ENCODE measurements at places on chromosomes 3 and 15.

DNA sequence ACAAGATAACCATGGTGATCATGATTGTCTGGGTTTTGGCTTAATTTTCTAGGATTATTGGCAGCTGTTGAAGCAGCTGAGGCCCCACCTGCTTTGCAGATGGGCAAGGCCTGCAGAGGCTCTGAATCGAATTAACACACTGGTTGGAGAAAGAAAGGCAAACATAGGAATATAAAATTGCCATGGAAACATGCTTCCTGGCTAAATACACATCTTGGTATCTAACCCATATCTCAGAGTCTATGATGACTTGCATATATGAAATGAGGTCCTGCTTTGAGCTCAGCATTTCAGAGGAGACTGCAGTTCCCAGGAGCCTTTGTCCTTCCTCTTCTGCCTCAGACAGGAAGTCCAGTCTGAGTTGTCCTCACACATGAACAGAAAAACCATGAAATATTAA is 24.3 kb upstream of the SV2B start:
- H3K27ac ChIP-seq: no peak overlapping the region
- DNase-seq: no peak
- H3K27me3 ChIP-seq: peaks cover 5% of the 10 kb centered on the region
- H3K4me1 ChIP-seq: no peaks in the 10 kb centered on the region
- H3K4me3 ChIP-seq: no peak overlapping the region

DNA sequence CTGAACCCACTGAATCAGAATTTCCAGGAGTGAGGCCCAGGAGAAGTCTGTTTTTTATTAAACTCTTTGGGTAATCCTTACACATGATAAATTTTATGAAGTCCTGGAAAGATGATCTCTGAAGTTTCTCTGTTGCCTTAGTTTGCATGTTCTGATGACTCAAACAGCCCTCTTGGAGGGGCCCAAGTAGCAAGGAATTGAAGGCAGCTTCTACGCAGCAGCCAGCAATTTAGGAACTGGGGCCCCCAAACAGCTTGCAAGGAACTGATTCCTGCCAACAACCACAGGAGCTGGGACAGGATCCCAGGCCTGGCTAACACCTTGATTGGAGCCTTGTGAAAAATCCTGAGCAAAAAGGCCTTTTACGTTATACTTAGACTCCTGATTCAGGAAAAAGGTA is 5.4 kb upstream of the ACP3 start:
- no peak overlapping the region for H3K27ac ChIP-seq
- no peaks in the 10 kb centered on the region for H3K36me3 ChIP-seq
- no peaks in the 10 kb centered on the region for H3K4me1 ChIP-seq
- no peaks in the 10 kb centered on the region for H3K27me3 ChIP-seq
- no peak overlapping the region for H3K4me3 ChIP-seq

GRCh38 chr15:99366013-99366412 is 114.7 kb downstream of the LRRC28 start:
- no peaks in the 10 kb centered on the region for H3K27me3 ChIP-seq
- no peaks in the 10 kb centered on the region for H3K36me3 ChIP-seq

DNA sequence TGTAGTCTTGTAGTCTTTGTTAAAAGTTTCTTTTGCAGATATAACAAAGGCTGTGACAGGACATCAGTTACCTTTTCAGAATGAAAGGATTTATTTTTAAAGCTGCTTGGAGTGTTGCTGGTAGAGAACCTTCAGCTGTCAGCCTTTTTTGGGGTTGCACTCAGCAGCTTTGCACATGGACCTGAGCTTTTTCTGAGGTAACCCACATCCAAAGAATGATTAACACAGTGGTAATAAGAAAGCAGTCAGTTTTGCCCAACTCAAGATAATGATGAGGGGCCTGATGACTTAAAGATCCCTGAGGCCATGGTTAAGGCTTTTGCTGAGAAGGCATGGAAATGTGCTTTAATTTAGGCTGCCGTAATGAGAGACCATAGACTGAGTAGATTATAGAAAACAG is 1042.7 kb downstream of the PLOD2 start:
- H3K36me3 ChIP-seq: no peaks in the 10 kb centered on the region
- H3K4me1 ChIP-seq: no peaks in the 10 kb centered on the region
- no peak overlapping the region for H3K4me3 ChIP-seq
- no peaks in the 10 kb centered on the region for H3K27me3 ChIP-seq
- H3K27ac ChIP-seq: no peak overlapping the region

GRCh38 chr3:120506828-120507774 is 56.3 kb upstream of the FSTL1 start:
- peak overlapping the region; percentile 0 for H3K27ac ChIP-seq
- no peak overlapping the region for H3K4me3 ChIP-seq
- no peak for DNase-seq
- H3K27me3 ChIP-seq: no peaks in the 10 kb centered on the region

- no peaks in the 10 kb centered on the region for H3K4me1 ChIP-seq
- no peak overlapping the region for H3K27ac ChIP-seq
- H3K27me3 ChIP-seq: no peaks in the 10 kb centered on the region
These were observed 316.2 kb upstream of the UMPS start for GRCh38 chr3:124413989-124414598.

DNA sequence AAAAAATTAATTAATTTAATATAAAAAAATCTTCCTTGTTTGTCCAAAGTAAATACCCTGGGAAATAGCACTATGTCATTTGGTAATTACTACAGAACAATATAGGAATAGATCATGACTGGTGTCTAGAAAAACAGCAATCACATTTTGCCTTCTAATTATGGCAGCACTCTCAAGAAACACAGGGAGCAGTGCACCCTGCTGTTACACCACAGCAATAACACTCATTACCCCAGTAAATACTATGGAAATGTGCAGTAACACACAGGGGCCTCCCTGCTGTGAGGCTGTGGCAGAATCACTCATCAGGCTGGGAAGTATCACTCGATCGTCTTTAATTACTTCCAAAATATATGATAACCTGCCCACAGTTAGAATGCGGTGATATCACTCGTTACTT is 646.0 kb downstream of the TUSC7 start:
- H3K4me3 ChIP-seq: no peak overlapping the region
- H3K27ac ChIP-seq: no peak overlapping the region
- H3K36me3 ChIP-seq: no peaks in the 10 kb centered on the region
- no peaks in the 10 kb centered on the region for H3K4me1 ChIP-seq

GRCh38 chr3:25910997-25911396 is 121.1 kb downstream of the OXSM start:
- no peaks in the 10 kb centered on the region for H3K27me3 ChIP-seq
- H3K4me3 ChIP-seq: no peak overlapping the region
- no peaks in the 10 kb centered on the region for H3K36me3 ChIP-seq

DNA sequence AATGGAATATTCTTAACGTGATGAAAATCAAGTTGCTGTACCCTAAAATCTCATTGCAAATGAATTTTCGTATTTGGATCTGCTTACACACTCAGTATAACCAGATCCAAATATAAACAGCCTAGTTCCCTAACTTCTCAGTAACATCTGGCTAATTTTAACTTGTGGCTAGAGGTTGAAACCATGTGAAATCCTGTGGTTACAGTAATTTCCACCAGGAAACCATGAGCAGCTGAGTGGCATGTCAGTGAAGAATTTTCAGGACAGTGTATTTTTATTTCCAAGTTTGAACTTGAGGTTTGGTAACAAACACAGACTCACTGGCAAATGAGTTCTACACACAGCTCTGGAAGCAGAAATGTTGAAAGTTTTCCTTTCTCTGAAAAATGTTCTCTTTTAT is 754.1 kb downstream of the NR2F2 start:
- DNase-seq: no peak
- peaks cover 11% of the 10 kb centered on the region for H3K27me3 ChIP-seq
- H3K36me3 ChIP-seq: no peaks in the 10 kb centered on the region
- H3K27ac ChIP-seq: no peak overlapping the region
- no peak overlapping the region for H3K4me3 ChIP-seq
- no peaks in the 10 kb centered on the region for H3K4me1 ChIP-seq

DNA sequence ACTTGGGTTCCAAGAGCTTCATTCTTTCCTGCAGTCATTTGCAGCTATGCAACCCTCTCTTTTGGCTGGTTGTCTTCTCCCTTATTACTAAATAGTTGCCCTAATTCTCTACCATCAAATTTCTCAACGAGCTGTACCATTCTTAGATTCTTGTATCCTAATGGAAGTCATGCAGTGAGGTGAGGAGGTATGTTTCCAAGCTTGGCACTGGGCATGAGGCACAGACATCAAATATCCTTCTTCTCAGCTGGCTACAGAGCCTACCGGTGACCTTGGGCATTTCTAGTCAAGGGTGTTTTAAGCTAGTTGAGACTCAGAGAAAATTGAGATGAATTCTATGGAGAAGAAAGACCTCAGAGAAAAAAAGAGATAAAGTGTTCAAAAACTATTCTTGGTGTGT is 166.1 kb downstream of the RYR3 start:
- DNase-seq: no peak
- no peaks in the 10 kb centered on the region for H3K4me1 ChIP-seq
- no peak overlapping the region for H3K27ac ChIP-seq
- H3K4me3 ChIP-seq: no peak overlapping the region

DNA sequence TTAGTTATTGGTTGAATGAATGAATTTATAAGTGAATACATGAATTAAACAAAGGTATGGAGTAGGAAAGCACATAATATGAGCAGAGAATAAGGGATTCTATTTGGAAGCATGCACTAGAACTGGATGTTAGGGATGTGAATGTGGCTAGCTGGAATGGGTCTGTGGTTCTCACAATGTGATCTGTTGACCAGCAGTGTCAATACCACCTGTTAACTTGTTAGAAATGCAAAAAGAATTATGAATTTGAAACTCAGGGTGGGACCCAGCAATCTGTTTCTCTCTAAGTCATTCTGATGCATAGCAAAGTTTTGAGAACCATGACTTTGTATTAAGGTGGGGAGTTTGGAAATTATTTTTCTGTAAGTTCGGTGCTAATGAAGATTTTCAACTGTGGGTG is 41.0 kb upstream of the SATB1 start:
- H3K36me3 ChIP-seq: no peaks in the 10 kb centered on the region
- H3K27ac ChIP-seq: no peak overlapping the region
- DNase-seq: no peak
- H3K27me3 ChIP-seq: no peaks in the 10 kb centered on the region

- no peaks in the 10 kb centered on the region for H3K36me3 ChIP-seq
- no peaks in the 10 kb centered on the region for H3K4me1 ChIP-seq
- no peak overlapping the region for H3K4me3 ChIP-seq
- no peaks in the 10 kb centered on the region for H3K27me3 ChIP-seq
- no peak overlapping the region for H3K27ac ChIP-seq
- DNase-seq: no peak
These were observed 31.2 kb upstream of the MYO5C start for GRCh38 chr15:52326756-52327155.

GRCh38 chr3:32316976-32317375 is 74.7 kb upstream of the CMTM7 start:
- H3K27me3 ChIP-seq: no peaks in the 10 kb centered on the region
- DNase-seq: no peak
- H3K4me1 ChIP-seq: no peaks in the 10 kb centered on the region

DNA sequence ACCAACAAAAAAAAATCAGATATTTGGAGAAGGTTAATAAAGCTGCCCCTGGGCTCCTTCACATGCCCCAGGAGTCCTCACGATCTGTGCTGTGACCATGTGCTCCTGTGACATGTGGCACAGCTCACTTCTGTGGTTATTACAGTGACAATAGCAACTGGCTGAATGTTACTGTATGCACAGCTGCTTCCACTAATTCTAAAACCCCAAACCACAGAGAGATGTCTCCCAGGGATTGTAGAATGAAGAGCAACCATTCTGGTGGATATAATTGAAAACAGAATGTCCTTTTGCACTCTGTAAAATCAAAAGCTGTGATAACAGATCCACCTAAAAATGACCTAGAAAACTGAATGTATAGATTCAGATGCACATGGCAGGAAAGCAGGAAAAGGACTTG is 489.2 kb upstream of the CNTN4 start:
- DNase-seq: no peak
- H3K4me1 ChIP-seq: no peaks in the 10 kb centered on the region
- H3K27me3 ChIP-seq: no peaks in the 10 kb centered on the region
- H3K27ac ChIP-seq: no peak overlapping the region
- H3K36me3 ChIP-seq: no peaks in the 10 kb centered on the region
- H3K4me3 ChIP-seq: no peak overlapping the region

DNA sequence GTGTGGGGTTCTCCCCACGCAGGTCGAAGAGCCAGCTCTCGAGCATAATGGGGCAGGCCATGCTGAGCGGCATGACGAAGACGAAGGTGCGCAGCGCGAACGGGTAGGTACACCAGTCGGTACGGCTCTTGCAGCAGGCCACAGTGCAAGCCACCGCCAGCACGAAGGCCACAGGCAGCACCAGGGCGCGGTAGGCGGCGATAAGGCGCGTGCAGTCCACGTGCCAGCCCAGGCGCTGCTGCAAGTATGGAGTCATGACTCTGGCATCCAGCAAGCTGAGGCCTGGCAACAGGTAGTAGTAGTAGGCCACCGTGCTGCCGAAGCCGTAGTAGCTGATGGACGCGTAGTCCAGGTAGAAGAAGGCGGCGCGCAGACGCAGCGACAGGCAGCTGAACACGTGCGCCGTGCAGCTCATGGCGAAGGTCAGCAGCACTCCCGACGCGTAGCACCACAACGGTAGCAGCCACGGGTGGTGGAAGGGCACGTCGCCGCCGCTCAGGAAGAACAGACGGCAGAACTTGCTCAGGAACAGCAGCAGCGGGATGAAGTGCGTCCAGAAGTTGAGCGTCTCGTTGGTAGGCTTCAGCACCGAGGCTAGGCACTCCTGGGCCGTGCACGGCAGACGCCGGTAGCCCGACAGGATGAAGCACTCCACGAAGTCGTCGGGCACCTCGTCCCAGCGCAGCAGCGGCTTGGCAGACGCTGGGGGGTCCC is 797 bp downstream of the PAQR9 start:
- H3K27me3 ChIP-seq: peaks cover 51% of the 10 kb centered on the region
- no peaks in the 10 kb centered on the region for H3K4me1 ChIP-seq
- no peak overlapping the region for H3K27ac ChIP-seq
- DNase-seq: peak; percentile 67
- no peak overlapping the region for H3K4me3 ChIP-seq

- no peaks in the 10 kb centered on the region for H3K27me3 ChIP-seq
- no peaks in the 10 kb centered on the region for H3K36me3 ChIP-seq
- H3K27ac ChIP-seq: no peak overlapping the region
- DNase-seq: no peak
- H3K4me1 ChIP-seq: no peaks in the 10 kb centered on the region
- no peak overlapping the region for H3K4me3 ChIP-seq
These were observed 29.3 kb upstream of the MAGEF1 start for GRCh38 chr3:184741259-184741556.

DNA sequence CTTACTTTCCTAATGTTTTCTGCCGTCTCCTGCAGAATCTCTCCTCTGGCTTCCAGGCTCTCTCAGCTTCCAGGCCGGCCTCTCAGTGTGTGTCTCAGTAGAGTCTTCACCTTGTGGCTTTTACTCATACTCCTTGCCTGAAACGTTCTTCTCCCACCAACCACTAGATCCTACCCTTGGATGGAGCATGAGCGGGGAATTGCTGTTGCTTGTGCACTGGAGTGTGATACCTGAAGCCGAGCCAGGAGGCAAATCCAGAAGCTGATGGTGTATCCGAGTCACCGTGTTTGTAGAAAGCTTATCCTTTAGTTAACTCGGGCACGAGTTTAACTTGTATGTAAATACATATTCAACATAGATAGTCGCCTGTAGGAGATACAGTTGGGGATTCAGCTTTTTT is 285.0 kb upstream of the C2CD4B start:
- DNase-seq: no peak
- no peaks in the 10 kb centered on the region for H3K36me3 ChIP-seq
- H3K27ac ChIP-seq: no peak overlapping the region
- no peaks in the 10 kb centered on the region for H3K27me3 ChIP-seq
- H3K4me3 ChIP-seq: no peak overlapping the region
